ENCODE measurements at places on chromosomes 3 and 15. TPM values are rescaled to one million over a fixed set of nuclear protein-coding genes. Genes with fewer than 3 reads are reported as not detected.

The ITIH1 gene
- not detected for total RNA-seq

The RFX7 gene
- total RNA-seq: 41.9 TPM

The P3H2 gene
- total RNA-seq: 40.5 TPM

The SKOR1 gene
- total RNA-seq: 0.11 TPM

The GOLGA8J gene
- not detected for total RNA-seq

The TBC1D5 gene
- 24.2 TPM for total RNA-seq

The OXTR gene
- total RNA-seq: 2.2 TPM

The DNAJB11 gene
- total RNA-seq: 63.9 TPM

The FANCD2OS gene
- total RNA-seq: not detected

The CRABP1 gene
- 385 TPM for total RNA-seq

The SLC2A2 gene
- not detected for total RNA-seq

The STX19 gene
- not detected for total RNA-seq

The ST3GAL6 gene
- 6.1 TPM for total RNA-seq

The TM4SF18 gene
- total RNA-seq: 3.3 TPM

The ADGRG7 gene
- total RNA-seq: not detected

The KY gene
- not detected for total RNA-seq

The AADAC gene
- total RNA-seq: not detected

The C3orf70 gene
- 1.8 TPM for total RNA-seq

The MEX3B gene
- 15.9 TPM for total RNA-seq

The SUSD5 gene
- total RNA-seq: 3.3 TPM

The LRRC2 gene
- 6.4 TPM for total RNA-seq

The TAMM41 gene
- total RNA-seq: 17.5 TPM

The GOLGA6D gene
- 0.73 TPM for total RNA-seq

The LNP1 gene
- 8.7 TPM for total RNA-seq

The NME9 gene
- not detected for total RNA-seq

The MINDY4B gene
- not detected for total RNA-seq

The SOX14 gene
- total RNA-seq: 0.21 TPM

The WDR93 gene
- total RNA-seq: not detected

The ERICH6 gene
- not detected for total RNA-seq

The DNAJC19 gene
- total RNA-seq: 82.2 TPM

The HYAL1 gene
- total RNA-seq: 1.7 TPM

The DAZL gene
- total RNA-seq: 3.4 TPM
